ENCODE measurements at places on chromosomes 11 and 22. TPM values are rescaled to one million over a fixed set of nuclear protein-coding genes. Genes with fewer than 3 reads are reported as not detected.

RHOG gene
- 16.5 TPM for total RNA-seq

TRIM29 gene
- total RNA-seq: not detected

MOV10L1 gene
- 0.34 TPM for total RNA-seq

FOXRED2 gene
- 15.6 TPM for total RNA-seq

FXYD2 gene
- not detected for total RNA-seq

TMEM123 gene
- 87.9 TPM for total RNA-seq

SERPIND1 gene
- not detected for total RNA-seq

PCNX3 gene
- 34.9 TPM for total RNA-seq

DEFB131B gene
- not detected for total RNA-seq

TUBA8 gene
- total RNA-seq: 0.67 TPM

IGSF9B gene
- under 0.01 TPM for total RNA-seq

CYB5R2 gene
- 17.6 TPM for total RNA-seq

RPS6KA4 gene
- 49.0 TPM for total RNA-seq

LRRN4CL gene
- 1.0 TPM for total RNA-seq

HTR3A gene
- total RNA-seq: not detected

C22orf31 gene
- total RNA-seq: not detected
